NCI-H1417 (cell line): ENCODE measurements at places on chromosomes 12 and 14.

- no peak for DNase-seq
Observed at GRCh38 chr12:69545081-69545480, 40.2 kb upstream of the CCT2 start.

DNA sequence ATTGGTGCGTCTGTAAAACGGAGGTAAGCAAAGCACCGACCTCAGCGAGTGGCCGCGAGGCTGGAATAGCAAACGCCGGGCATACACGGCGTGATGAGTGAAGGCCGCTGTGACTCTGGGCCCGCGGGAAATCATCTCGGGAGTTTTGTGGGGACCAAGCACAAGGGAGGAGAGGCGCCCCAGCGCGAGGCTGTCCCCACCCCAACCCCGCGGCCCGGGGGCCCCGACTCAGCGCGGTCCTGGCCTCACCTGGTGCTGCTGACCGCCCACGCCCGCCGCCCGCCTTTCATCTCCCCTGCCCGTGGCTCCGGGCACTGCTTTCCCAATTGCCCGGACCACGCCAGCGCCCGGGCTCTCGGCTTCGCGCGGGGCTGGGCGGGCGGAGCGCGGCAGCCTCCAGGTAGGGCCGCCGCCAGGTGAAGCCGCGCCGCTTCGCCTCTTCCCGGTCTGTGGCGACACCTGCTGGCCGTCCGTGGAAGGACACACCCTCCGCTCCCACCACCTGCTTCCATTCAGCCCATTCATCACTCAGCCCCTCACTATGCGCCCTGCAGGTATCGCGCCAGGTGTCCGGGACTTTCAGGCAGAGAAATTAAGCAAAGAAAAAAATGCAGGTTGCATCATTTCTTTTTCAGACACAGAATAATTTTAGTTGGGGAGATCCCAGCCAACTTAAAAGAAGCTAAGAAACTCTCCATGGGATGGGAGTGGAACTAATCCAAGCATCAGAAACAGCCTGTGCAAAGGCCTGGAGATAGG, 360.4 kb downstream of the MED13L start:
- peak; percentile 83 for DNase-seq

DNA sequence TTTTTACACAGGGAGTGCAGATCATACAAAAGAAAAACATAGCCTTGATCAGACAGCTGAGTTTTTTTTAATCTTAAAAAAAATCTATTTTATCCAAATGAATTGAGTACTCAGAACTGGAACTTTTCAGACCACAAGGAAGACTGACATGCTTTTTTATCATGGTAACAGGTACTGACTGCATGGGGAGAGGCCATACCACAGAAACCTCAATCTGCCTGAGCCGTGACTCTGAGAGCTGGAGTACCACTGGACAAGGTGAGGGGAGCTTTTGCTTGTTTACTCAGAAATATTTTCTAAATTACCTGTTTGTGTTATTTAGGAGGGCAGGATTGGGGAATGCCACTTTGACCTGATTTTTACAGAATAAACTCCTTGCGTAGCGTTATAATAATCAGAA, 143.9 kb downstream of the ALX1 start:
- DNase-seq, result no peak

GRCh38 chr14:74508844-74509428, 15.4 kb downstream of the ISCA2 start:
- no peak for DNase-seq

GRCh38 chr12:68317047-68317667, 15.0 kb downstream of the MDM1 start:
- peak; percentile 28 for DNase-seq

DNA sequence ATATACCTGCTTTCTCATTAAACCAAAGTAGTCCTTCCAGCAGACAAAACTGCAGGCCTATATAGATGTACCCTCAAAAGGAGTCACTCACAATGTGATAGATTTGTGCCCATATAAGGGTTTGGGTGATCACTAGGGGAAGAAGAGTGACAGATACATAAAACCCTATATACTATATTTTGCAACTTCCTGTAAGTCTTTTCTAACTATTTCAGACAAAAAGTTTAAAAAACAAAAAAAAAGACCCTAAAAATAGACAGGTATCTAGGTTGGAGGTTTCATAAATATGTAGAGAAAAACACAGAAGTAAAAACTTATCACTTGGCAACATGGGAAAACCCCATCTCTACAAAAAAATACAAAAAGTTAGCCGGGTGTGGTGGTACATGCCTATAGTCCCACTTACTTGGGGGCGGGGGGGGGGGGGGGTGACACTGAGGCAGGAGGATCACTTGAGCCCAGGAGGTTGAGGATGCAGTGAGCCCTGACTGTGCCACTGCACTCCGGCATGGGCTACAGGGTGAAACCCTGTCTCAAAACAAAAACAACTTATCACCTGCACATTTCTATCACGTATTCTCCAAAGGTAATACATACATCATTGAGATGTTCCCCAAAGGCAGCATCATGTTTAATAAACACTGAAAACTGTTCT, 2.9 kb downstream of the VCPKMT start:
- DNase-seq, result no peak

- peak; percentile 60 for DNase-seq
Observed at GRCh38 chr14:51410897-51411296, 170.8 kb downstream of the TMX1 start.

GRCh38 chr12:108969622-108970021, 51.2 kb downstream of the SVOP start:
- DNase-seq, result no peak

GRCh38 chr14:56333359-56334292, 215.4 kb downstream of the PELI2 start:
- peak; percentile 44 for DNase-seq

- no peak for DNase-seq
Observed at GRCh38 chr12:52531566-52532300, 11.5 kb upstream of the KRT5 start.

- DNase-seq, result no peak
Observed at GRCh38 chr12:51886021-51886710, 1.7 kb upstream of the ANKRD33 start.

- DNase-seq, result no peak
Observed at GRCh38 chr14:102727336-102728095, 49.7 kb upstream of the TRAF3 start.
